Cardiac muscle cell (in vitro differentiated cells and primary cell): ENCODE measurements at places on chromosomes 6 and 20. TPM values are rescaled to one million over a fixed set of nuclear protein-coding genes. Genes with fewer than 3 reads are reported as not detected.
A peak's percentile ranks its signal among the peaks of the same experiment; 100 is the strongest.

DNA sequence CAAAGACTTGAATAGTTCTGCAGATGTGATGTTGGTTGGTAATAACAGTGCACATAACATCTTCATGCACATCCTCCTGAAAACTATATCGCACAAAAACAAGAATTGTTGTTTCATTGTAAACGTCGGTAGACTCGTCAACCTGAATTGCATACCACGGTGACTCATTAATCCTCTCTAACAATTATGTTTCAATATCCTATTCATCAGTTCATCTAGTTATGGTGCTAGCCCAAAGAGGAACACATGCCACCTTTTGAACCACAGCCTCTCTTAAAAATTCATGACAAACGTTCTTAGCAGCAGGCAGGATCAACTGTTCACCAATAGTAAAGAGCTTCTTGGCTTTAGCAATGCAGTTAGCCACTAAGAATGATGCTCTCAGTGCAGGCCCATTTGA is 25.0 kb downstream of the CRYBG1 start:
- no peak for DNase-seq

DNA sequence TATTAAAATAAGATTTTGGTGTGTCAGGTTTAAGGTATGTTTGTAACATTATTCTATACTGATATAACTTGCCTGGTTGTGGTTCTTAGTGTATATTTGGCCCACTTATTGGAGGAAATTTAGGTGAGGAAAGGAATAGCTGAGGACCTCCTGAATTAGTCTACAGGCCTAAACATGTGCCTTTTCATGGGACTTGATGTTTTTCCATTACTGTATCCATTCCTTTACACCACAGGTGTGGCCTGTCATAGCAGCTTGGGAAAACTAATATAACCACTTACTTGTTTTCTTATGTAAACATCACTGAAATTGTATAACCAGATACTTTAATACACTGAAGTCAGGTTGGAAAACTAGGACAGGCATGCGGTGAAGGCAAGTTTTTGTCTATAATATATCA is 27.6 kb downstream of the BCKDHB start:
- DNase-seq = no peak

TMC2 gene
- not detected in 2 replicates for polyA plus RNA-seq

DNA sequence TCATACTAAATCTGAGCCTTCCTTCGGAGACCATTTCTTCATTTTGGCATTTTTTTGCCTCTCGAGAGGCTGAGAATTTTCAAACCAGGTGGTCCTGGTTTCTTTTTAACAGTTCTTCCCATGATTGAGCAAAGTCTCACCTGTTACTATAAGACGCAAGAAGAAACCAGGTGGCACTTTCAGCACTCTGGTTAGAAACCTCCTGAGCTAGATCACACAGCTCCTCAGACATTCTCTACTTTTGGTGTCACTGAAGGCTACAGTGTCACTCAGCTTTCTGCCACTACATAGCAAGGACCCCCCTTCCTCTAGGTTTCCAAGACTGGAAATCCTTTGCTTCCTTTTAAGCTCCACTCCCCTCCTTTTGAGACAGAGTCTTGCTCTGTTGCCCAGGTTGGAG is 7.3 kb downstream of the IFNGR1 start:
- no peak for DNase-seq

GRCh38 chr6:31558631-31559500 is 11.5 kb downstream of the NFKBIL1 start:
- DNase-seq = no peak

DNA sequence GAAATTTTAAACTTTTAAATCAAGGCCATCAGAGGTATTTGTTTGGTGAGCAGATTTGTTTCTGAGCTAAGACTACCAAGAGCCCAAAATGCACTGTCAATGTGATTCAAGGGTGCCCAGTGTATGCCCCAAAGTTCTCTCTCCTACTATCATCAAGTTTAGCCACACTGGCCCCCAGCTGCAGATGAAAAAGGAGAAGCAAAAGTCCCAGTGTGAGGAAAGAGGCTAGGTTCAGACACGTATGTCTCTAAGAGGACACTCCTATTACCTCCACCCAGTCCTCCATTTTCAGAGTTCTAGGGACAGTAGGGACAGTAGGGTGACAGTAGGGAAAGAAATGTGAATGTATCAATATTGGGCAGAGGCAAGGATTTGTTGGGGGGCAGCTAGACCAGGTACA is 230.8 kb downstream of the CD83 start:
- DNase-seq = no peak

DNA sequence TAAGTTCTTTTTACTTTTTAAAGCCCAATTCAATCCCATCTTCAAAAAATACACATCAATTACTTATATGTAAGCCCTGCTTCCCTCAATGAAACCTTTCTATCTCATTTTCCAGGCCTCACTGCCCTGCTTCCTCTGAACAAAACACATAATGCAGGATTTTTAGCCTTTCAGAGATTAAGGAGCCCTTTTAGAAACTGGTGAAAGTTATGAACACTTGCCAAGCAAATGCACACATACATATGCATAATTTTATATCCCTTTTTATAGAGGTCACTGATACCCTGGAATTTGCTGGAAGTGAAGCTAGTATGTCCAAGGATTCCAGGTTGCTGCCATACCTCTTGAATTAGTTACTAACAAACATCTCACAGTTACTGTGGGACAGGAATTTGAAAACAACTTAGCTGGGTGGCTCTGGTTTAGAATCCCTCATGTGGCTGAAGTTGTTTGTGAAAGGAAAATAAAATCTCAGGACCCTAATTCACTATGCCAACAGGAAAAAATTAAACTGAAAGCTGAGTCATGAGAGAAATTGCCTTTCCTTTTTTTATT is 75.8 kb downstream of the UBE3D start:
- DNase-seq = no peak

- no peak for DNase-seq
Observed at GRCh38 chr6:140908505-140908904, 1224.2 kb upstream of the GJE1 start.

CALHM5 gene
- not detected in 2 replicates for polyA plus RNA-seq

BCKDHB gene
- polyA plus RNA-seq = 36.1 and 37.4 TPM in 2 replicates

MCCD1 gene
- polyA plus RNA-seq = not detected in 2 replicates

GRCh38 chr6:1203546-1203945 is 108.4 kb upstream of the FOXQ1 start:
- no peak for DNase-seq

HRH3 gene
- polyA plus RNA-seq = not detected in 2 replicates

DNA sequence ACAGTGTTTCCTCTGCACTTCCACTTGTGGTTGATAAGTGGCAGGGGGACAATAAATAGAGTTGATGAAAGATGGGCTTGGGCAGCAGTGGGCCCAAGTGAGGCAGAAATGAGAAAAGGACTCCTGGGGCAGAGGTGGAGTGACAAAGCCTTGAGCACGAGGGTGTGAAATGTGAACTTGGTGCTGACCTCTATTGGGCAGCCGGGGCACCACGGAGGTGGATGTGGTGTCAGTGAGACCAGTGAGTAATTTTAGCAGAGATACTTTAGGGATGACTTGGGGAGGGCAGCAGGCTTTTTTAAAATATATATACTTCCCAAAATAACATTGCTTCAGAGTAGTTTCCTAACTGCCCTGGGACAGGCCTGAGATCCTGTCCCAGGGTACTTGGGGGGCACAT is 30.6 kb upstream of the MYLK2 start:
- DNase-seq = no peak

DNA sequence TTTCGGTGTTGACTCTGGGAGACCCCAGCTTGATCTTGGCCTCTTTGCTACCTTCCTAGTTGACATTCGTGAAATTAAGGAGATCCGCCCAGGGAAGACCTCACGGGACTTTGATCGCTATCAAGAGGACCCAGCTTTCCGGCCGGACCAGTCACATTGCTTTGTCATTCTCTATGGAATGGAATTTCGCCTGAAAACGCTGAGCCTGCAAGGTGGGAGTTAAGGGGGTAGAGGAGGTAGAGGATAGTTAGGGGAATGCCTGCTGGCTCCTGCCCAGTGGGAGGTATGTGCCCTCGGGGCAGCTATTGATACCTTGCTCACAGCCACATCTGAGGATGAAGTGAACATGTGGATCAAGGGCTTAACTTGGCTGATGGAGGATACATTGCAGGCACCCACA is 22.2 kb downstream of the PLCG1 start:
- no peak for DNase-seq

- peak; percentile 18 for DNase-seq
Observed at GRCh38 chr6:25576919-25577318, 75.1 kb upstream of the SCGN start.

NSFL1C gene
- 85.8 and 102 TPM in 2 replicates for polyA plus RNA-seq

- DNase-seq = peak; percentile 86
Observed at GRCh38 chr20:49484180-49485140, 2.0 kb upstream of the KCNB1 start.

DNA sequence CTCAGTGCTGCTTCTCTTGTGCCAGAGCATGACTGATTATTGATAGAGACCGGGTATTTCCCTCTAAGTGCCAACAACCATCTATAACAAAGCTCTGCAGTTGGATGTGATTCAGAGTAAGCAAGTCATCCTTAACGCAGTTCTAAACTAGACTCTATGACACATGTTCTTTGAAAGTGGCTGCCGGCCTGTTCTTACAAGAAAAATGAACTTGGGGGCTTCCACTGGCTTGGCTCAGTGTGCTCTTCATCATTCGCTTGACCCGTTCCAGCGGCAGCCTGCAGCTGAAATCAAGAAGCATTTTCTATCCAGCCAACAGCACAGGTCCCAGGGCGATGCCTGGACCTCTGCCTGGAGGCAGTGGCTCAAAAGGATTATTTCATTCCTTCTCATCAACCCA is 29.8 kb downstream of the GFOD1 start:
- DNase-seq = no peak
